ENCODE measurements at places on chromosomes 2 and 18. TPM values are rescaled to one million over a fixed set of nuclear protein-coding genes. Genes with fewer than 3 reads are reported as not detected.

FNDC4 gene
- 7.3 TPM for total RNA-seq

TRIM43 gene
- total RNA-seq = not detected

EVX2 gene
- total RNA-seq = not detected

TDRD15 gene
- total RNA-seq = not detected

GALNT5 gene
- total RNA-seq = 11.4 TPM

DCC gene
- 0.09 TPM for total RNA-seq

POLR1A gene
- total RNA-seq = 29.4 TPM
